ENCODE measurements at places on chromosomes 7 and 10. TPM values are rescaled to one million over a fixed set of nuclear protein-coding genes. Genes with fewer than 3 reads are reported as not detected.

DNA sequence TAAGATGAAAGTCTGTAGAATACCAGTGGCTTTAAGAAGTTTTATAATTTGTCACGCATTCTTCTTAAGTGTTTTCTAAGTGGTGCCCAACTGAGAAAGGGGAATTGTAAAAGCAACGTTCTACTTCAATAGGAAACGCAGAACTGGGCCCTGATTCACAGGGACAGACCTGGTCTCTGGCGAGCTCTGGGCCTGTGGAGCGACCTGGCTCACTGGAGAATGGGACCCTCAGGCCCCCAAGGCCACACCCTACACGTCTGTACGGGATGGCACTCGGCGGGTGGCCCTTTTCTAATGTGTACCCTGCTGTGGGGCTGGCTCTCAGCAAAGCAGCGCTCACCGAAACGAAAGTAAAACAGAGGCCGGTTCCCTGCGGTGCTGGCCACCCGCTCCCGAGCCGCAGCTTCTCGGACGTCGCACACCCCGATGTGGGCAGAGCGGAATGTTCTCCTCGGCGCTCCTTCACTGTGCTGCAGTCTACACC lies 205.0 kb downstream of the DIP2C start:
- no peak for DNase-seq

- no peak for DNase-seq
Observed at GRCh38 chr10:69211524-69211923, 8.6 kb upstream of the HKDC1 start.

Gene AGAP5
- polyA plus RNA-seq: 35.2 TPM

Gene NT5C2
- 139 TPM for polyA plus RNA-seq

Gene DGKI
- polyA plus RNA-seq: 1.6 TPM

Gene CPA1
- 1.9 TPM for polyA plus RNA-seq

Gene LIPK
- not detected for polyA plus RNA-seq
